Smooth muscle cell of the brain vasculature (primary cell): ENCODE measurements at places on chromosomes 2 and 18.
A peak's percentile ranks its signal among the peaks of the same experiment; 100 is the strongest.

- DNase-seq = no peak
Measured at GRCh38 chr2:237721458-237721857, 77.1 kb upstream of the RBM44 start.

DNA sequence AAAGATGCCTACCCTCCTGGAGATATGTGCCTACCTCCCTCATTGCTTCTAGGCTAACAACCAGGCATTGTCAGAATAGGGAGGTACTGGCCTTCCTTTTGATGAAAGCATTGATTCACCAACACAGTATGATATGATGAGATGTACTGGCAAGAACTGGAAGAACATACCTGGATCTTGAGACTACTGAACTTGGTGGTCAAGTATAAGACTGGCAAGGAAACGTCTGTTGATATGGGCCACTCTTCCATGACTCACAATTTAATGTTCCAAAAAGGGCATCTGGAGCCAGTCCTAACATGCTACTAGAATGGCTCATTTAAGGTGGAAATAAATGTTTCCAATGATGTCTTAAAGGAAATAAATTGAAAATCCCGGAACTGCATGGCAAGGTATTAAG, 18.1 kb downstream of the DTNB start:
- DNase-seq = no peak

GRCh38 chr2:198452327-198452726, 647.9 kb downstream of the PLCL1 start:
- DNase-seq = no peak

GRCh38 chr2:230721712-230722111, 9.1 kb downstream of the CAB39 start:
- DNase-seq = no peak

DNA sequence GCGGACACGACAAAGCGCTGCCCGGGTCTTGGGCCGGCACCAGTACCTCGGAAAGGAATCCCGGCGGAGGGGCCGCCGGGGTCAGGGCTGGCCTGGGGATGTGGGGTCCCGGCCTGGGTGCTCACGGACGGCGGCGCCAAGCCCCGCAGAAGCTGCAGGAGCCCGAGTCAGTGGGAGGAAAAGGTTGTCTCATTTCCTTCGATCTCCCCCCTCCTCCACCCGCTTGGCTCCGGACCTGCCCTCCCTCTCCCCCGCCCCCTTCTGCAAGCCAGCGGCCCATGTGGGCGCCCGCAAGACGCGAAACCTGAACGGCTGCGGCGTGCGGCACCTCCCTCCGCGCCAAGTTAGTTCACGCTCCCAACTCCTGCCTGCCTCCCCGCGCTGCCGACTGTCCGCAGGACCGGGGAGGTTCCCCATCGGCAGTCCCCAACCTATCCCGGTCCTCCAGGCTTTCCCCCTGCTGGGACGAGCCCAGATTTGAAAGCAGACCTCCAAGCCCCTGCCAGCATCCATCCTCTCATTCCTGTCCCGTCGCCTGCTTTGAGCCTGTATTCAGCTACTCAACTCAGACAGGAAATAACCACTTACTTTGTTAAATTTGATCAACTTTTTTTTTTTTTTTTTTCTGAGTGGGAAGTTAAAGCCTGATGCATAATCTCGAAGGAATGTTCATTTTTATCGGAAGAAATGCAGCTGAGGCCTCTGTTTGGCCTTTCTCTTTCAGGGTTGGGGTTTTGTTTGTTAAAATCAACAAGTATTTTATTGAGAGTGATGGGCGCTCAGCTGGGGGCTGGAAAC, at the start of gene EVA1A:
Gene EVA1A (minus strand): TSS at position 172 of the 798 bp plus-strand sequence. CDS start 42,799 bp downstream, outside the sequence.
- peak; percentile 35 for DNase-seq

- no peak for DNase-seq
Measured at GRCh38 chr2:61096438-61096837, 30.8 kb downstream of the SANBR start.

DNA sequence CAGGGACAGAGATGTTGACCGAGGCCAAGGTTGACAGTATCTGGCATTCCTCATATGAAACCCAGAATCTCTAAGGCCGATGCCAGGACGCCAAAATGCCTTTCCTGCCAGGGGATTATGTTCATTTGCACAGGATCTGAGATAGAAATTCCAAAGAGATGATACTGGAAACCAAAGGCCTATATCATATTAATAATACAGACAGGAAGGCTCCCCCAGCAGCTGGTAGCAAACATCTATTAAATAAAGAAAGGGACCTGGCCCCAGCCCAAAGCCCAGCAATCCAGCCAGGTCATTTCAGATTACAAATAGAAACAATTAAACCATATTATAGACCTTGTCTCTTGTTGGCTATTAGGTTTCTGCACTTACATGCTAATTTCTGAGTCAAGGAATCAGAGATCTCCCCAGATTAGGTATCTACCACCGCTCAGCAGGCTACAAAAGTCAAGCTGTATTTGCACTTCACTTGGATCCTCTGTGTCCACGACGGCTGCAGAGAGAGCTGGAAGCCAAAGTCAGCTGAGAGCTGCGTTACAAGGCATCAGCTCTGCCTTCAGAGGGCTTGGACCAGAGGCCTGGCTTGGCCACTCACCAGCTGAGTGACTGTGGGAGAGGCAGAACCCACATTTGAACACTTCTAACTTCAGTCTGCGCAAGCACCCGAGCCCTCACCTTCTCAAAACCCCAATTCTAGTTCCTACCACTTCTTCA, 269.3 kb upstream of the SIX2 start:
- DNase-seq = no peak

DNA sequence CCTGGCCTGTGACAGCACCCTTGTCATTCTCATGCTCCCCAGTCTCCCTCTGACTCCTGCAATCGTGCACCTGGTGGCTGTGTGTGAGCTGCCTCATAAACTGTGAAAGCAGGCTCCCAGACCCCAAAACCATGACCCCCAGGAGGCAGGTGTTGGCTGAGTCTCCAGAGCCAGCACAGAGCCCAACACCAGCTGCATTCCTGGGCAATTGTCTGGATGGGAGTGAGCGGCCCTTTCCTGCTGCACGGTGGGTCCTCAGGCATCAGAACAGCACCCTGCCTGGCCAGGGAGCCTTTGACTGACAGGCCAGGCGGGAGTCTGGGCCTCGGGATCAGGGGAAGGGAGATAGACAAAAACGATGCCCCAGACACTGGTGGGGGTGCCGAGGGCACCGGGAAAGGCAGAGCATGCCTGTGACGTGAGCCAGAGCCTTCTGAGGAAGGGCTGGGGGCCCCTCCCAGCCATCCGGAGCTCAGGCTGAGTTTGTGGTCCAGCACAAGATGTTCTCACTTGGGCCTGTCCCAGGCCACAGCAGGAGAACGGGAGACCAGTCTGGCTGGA, 135.1 kb upstream of the GPC1 start:
- DNase-seq = peak; percentile 36

DNA sequence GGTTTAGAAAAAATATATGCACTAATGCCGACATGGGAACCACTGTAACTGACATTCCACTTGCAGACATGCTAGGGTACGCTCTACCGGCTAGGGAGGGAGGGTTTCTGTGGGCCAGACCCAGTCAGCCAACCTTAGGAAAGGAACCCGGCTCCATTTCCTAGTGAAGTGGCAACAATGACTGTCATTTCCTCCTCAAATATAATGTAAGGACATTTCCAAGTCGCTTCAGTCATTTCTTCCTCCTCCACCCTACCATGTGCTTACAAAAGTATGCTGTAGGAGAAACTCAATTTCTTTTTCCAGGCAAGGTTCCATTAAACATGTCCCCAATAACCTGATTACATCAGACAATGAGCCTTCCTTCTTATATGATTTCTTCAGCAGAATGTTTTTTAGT, 64.3 kb upstream of the PSMD14 start:
- DNase-seq = no peak

- DNase-seq = peak; percentile 80
Measured at GRCh38 chr2:158953926-158954763, 14.3 kb upstream of the TANC1 start.

DNA sequence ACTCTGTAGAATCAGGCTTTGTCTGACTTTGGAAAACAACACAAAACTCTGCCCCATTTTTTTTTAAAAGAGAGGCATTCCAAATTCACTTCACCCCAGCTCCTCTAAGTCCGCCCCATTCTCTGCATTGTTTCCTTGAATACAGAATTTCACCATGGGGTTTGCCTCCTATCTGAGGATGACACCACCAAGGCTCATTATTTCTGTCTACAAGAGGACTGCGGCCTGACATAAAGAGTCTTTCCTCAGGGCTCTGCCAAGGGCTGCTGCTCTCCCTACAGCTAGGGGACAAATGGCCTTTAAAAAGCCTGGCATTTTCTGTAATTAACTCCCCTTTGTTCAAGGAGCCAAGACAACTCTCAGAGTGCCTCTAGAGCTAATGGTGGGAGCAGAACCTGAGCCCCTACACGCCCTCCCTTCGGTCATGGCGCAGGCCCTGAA, 4.6 kb downstream of the CHST10 start:
- DNase-seq = no peak
